CD4-positive, alpha-beta T cell treated with Interleukin-4 for 1 hour (primary cell): ENCODE measurements at places on chromosomes 7 and 10.

GRCh38 chr10:72828294-72828693 lies 65.2 kb upstream of the OIT3 start:
- DNase-seq = no peak

GRCh38 chr7:122362473-122362872 lies 57.9 kb upstream of the FEZF1 start:
- no peak for DNase-seq

DNA sequence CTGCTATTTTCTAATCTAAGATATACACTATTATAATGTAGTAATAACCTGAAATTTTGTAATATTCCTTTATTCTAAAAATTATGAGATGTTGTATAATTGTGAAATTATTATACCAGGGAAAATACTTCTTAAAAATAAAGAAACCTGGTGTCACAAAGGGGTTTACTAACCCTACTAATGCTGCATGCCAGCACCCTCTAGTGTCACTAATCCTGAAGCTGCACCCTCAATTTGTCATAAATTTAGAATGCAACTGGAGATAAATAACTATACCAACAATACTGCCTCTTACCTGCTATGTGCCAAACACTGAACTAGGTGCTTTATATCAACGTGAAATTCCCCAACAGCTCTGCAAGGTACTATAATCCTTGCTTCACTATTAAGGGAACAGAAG lies 30.8 kb downstream of the TM9SF3 start:
- no peak for DNase-seq

- no peak for DNase-seq
These were observed 110.6 kb downstream of the TCERG1L start for GRCh38 chr10:131200856-131201470.

GRCh38 chr10:42690449-42691360 lies 52.3 kb upstream of the ZNF33B start:
- DNase-seq = no peak

DNA sequence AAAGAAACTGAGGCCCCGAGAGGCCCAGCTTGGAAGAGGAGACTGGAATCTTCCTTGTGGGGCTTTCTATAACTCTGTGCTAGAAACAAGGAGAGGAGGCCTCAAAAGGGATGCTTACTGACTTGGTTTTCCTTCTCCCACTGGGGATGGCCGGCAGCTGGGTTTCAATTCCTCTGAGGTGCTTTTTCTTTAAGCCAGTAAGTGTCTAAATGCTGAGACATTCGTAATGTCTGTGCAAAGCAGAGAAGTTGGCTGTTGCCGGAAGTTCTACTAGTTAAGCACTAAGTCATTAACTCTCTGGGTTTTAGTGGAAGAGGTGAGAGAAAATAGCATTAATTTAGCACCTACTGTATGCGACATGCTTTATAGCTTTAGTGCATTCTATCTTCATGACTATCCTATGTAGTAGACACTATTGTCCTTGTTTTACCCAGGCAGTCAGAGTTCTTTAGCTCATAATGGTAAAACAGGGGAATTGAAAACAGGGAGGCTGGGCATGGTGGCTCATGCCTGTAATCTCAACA lies 135.2 kb downstream of the RGS10 start:
- DNase-seq = no peak

DNA sequence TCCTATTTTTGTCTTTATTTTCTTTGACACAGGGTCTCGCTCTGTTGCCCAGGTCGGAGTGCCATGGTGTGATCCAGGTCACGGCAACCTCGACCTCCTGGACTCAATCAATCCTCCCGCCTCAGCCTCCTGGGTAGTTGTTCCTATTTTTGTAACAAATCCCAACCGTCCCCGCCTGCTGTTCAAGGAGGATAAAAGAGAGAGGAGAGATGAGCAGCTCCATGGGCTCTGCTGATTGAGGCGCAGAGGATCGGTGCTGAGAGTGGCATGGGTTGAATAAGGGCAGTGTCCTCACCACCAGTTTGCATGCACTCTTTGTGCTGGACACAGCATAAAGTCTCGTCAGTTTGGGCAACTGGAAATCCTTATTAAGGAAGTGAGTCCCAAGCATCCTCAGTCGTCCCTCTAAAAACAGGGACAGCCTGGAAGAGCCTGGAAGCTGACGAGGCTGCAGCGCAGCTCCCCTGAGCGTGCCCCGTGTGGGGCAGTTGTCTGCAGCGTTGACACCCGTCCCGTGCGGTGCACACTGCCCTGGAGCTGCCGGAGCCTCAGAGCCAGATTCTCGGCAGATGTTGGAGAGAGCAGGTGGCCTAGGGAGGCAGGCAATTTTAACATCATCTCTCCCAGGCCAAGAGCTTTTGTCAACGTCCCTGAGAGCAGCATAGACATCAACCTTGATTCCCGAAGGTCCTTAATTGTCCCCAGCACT lies 404.2 kb upstream of the RNF32 start:
- DNase-seq = no peak

- no peak for DNase-seq
These were observed 873.5 kb downstream of the REEP3 start for GRCh38 chr10:64394744-64395143.

DNA sequence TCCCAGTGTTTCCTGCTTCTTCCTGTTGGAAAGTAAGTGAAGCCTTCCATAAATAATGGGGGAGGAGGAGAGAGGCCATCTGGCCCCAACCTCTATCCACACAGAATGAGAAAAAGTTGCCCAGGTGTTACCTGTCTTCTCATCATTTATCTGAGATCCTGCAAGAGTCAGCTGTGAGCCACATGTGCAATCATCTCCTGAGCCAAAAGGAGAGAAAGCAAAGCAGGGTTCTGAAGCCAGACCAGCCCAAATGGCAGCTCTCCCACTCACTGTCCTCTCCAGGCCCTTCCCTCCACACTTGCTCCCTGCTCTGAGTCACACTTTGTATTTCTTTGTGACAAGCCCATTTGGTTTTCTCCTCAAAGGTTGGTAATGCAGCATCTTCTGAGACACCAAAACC lies 65.9 kb downstream of the FAM204A start:
- DNase-seq = no peak

GRCh38 chr10:73406846-73407245 lies 7.0 kb downstream of the ANXA7 start:
- no peak for DNase-seq

GRCh38 chr7:34454381-34454780 lies 203.6 kb upstream of the NPSR1 start:
- no peak for DNase-seq

DNA sequence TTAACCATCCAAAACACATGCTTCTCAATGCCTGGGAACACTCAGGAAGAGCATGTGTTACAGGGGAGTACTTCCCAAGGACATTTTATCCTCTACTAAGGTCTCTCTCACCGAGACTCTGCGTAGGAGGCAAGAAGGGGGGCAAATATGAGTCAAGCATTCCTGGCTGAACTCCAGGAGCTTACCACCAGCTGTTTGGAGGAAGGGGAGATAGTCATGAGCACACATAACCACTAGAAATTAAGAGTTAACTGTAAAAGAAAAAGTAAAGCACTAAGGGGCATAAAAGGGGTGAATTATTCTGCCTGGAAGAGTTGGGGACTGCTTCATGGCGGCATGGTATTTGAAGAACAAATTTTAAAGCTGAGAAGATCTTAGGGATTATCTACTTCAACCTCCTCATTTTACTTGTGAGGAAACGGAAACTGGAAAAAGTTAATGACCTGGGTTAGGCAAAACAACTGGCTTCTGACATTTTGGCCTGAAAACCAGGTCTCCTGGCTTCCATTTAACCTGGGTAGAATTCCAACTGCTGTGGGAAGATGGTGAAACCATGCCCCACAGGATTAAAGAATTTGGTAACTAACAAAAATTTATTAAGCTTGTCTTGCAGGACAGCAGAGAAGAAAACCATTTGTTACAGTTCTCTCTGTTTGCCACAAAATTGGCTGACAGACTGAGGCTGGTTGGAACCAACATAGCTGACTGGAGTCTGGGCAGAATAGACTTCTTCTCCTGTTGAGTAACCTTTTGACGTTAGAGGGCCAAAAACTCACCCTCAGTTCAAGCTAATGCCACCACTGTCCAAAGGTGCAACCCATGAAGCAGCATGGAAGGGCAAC lies 85.5 kb downstream of the SLC25A13 start:
- no peak for DNase-seq

DNA sequence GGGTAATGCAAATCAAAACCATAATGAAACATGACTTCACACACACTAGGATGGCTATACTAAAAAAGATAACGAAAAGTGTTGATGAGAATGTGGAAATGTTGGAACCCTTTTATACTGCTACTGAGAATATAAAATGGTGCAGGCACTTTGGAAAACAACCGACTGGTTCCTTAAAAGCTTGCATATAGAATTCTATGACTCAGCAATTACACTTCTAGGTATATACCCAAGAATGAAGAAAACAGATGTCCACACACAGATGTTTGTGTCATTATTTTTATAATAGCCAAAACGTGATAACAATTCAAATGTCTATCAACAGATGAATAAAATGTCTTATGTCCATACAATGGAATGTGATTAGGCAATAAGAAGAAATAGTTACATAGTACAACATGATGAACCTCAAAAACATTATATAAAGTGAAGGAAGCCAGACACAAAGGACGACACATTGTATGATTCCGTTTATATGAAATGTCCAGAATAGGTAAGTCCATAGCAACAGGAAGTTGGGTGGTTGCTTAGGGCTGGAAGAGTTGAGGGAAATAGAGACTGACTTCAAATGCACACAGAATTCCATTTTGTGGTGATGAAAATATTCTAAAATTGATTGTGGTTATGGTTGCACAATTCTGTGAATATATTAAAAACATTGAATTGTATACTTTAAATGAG lies 148.3 kb upstream of the PHYHIPL start:
- DNase-seq = no peak

DNA sequence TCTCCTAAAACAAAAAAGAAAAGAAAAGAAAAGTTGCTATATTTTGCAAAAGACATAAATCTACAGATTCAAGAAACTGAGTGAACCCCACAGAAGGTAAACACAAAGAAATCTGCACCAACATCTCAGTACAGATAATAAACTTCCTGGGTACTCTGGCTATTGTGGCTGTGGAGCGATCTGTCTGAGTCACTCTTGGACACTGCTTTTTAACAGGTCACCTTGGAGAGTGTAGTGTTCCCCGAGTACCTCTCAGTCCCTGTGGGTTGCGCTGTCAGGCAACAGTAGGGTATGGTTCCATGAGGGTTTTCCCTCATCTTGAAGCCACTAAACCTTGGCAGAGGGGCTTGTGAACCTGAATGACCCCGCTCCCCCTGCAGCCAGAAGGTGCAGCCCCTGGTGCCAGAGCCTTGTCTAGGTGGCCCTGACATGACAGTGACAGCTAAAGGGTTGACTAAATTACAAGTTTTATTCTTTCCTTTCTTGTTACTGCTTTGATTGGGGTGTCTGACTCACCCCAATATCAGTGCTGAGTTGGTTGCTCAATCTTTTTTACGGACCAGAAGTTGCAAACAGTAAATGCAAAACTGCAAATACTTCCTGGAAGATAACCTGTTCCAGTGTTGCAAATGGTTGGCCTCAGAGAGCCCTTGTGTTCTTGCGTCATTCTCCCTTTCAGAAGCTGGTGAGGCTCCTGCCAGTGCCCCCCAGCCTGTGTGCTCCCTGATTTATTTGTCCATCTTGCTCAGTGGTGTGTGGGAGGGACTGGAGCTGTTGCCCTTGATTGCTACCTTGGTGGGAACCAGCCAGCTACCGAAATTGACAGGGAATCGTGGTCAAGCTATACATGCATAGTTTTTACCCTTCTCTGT lies 30.6 kb downstream of the POR start:
- DNase-seq = peak; percentile 27

GRCh38 chr7:139602143-139602722 lies 78.7 kb downstream of the CLEC2L start:
- no peak for DNase-seq

DNA sequence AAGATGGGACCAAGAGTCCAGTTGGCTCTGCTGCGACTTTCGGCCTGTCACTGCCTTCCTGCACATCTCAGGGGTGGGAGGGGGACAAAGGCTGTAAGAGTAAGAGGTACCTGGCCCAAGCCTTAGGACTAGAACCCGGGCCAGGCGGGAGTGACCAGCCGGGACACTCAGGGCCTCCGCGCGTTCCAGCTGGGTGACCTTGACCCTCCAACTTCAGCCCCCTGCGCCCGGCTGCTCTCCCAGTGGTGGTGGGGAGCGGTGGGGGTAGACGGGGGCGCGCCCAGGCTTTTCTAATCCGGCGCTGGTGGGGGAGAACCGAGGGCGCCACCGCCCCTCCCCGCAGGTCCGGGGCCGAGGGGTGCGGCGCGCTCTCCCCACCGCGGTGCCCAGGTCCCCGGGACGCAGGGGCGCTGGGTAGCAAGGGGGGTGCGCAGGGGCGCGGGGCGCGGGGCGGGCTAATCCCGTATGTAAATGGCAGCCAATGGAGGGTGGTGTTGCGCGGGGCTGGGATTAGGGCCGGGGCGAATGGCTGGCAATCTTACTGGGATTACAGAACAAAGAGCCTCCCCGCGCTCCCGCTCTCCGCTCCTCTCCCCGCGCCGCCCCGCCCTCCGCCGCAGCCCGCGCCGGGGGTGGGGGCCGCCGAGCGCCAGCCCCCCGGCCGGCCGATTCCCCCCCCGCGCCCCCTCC lies at the start of gene GTF2IRD1:
TSS of gene GTF2IRD1 (plus strand) at position 585 of the 690 bp plus-strand sequence. CDS start 54,175 bp downstream, outside the sequence.
- peak; percentile 32 for DNase-seq

DNA sequence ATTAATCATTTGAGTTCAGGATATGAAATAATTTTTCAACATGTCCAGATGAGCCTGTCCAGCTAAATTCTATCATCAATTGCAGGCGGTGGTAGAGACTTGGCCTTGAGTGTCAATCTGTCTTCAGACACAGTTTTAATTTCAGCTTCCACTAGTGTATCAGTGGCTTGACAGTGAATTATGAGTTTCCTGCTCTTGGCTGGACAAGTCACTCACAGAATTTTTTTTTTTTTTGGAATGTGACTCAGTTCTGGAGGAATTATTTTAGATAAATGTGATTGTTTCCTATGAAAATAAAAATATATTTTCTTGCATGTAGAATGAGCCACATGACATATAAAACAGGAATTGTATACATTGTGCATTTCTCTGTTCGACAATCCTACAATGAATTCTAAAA lies 319.9 kb upstream of the AKR1E2 start:
- DNase-seq = no peak

GRCh38 chr10:86851328-86852207 lies 95.1 kb downstream of the BMPR1A start:
- DNase-seq = no peak

- no peak for DNase-seq
These were observed 684.2 kb downstream of the LRMDA start for GRCh38 chr10:76115471-76116155.

DNA sequence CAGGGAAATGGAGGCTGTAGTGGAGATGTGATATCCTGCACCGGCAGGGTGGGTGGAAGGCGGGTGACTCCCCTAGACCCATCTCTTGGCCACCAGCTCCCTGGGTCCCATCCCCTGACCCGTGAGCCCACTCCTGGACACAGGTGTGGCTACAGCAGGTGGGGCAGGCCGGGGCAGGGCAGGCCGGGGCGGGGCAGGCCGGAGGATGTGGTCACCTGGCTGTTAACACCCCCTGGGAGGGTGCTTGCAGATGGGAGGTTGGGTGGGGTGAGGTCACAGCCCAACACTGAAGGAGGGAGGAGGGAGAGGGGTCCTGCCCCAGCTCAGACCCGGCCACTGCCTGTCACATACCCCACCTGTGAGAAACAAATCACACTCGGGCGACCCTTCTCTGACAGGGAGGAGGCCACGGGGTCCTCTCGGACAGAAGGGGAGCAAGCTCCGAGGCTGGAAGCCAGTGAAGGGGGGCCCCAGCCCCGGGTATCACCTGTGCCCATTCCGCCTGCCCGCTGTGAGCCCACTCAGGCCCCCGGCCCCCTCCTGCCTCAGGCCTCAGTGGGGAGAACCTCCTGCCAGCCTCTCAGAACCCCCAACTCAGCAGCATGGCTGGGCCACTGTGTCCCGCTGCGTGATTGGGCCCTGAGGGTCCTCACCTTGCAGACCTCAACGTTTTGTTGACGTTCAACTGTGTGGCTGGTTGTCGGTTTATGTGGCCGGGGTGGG lies 74.0 kb downstream of the MICALL2 start:
- DNase-seq = no peak

- no peak for DNase-seq
These were observed 44.9 kb downstream of the HYCC1 start for GRCh38 chr7:22969010-22969431.
